Activated T-helper 1 cell treated with Interleukin-2 at 50 U/mL for 16 hours (primary cell): ENCODE measurements at places on chromosomes 6 and 20.

DNA sequence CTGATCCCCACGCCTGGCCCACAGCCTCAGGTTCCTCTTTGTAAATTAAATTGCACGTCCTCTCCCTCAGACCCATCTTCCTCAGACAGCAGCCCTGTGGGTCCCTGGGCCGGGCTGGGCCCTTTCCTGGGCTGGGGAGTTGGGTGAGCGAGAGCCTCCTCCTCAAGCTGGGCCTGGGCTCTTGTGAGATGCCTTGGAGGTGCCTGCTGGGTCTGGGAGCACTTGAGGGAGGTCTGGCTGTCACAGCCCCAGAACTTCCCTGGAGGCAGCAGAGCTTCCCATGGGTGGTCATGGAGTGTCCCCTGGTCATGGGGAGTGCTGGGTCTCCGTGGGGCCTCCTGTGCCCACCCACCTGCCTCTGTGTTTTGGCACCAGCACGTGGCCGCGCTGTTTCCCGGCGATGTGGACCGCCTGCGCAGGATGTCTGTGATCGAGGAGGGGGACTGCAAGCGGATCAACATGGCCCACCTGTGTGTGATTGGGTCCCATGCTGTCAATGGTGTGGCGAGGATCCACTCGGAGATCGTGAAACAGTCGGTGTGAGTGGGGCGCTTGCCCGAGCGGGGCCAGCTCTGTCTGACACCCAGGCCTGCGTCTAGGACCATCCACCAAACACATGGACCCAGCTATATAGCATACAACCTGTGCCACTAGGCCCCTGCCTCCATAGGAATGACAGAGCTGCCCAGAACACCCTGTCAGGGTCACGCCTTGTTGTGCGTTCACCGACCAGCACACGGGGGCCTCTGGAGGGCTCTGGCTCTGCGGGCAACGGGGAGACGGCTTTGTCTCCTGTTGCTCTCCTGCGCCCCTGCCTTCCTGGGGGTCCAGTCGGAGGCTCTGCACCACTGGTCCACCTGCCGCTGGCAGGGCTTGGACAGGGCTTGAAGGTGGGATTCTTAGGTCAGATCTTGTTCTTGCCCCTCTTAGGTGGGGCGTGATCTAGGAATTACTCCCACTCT is 33.0 kb downstream of the PYGB start:
- DNase-seq: no peak

GRCh38 chr6:150755042-150755441 is 110.5 kb upstream of the MTHFD1L start:
- DNase-seq: no peak

- no peak for DNase-seq
Observed at GRCh38 chr6:74434171-74434570, 738.2 kb downstream of the CD109 start.

- DNase-seq: no peak
Observed at GRCh38 chr6:70210462-70210861, 92.4 kb downstream of the COL9A1 start.

DNA sequence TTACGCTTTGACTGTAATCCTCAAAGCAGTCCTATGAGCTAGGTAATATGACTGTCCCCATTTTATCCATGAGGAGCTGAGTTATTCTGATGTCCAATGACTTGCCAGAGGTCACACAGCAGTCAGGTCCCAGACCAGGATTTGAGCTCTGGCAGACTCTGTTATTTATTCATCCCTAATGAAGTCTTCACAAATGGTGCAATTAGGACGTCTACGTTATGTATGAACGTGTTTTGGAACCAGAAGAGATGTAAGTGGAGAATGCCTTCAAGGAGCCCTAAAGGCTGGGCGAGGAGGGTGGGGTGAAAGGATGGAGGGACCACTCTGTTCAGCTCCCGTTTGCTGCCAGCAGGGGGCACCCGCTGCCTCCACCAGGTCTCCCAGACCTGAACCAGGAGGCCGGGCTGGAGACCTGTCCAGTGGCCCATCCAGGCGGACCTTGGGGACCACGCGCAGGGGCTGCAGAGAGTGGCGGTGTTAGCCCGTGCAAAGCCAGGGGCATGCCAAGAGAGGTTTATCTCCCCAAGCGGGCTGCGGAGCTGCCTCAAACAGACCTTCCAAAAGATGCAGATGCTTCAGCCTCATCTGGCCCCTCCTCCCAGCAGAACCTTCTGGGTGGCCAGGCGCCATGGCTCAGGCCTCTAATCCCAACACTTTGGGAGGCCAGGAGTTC is 15.2 kb upstream of the ZNF335 start:
- DNase-seq: peak; percentile 60

DNA sequence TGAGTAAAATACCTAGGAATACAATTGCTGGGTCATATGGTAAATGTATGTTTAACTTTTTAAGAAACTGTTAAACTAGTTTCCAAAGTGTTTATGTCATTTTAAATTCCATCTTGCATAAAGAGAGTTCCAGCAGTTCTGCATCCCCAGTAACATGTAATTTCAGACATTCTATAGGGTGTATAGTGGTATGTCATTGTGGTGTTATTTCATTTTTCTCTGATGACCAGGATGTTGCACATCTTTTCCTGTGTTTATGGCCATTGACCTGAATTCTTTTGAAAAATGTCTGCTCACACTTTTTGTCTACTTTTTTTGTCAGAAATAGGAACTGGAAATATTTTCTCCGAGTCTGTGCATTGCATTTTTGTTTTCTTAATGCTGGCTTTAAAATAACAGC is 128.9 kb downstream of the TMEM200A start:
- DNase-seq: no peak

- DNase-seq: no peak
Observed at GRCh38 chr6:141402489-141402888, 730.2 kb upstream of the GJE1 start.
